Left renal pelvis (tissue), 4 donors: ENCODE measurements at places on chromosomes 13 and 19.
A peak's percentile ranks its signal among the peaks of the same experiment; 100 is the strongest.

GRCh38 chr19:51552996-51553725 lies 17.9 kb upstream of the ZNF175 start:
- DNase-seq: peak; percentile 61

DNA sequence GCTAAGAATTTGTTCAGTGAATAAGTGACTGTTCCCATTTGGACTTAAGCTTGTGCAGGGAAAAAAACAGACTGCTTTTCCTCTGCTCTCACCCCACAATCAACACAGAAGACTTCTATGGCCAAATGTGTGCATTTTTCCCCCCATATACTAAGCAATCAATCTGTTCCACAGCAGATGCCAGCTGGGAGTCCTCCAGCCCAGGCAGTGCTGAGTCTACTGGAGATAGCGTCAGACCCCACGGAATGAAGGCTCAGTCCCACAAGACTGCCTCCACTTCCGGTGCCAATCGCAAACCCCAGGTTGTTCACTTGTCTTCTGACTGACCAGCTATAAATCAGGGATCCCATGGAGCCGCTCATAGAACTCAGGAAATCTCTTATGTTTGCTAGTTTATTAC lies 69.5 kb upstream of the ANKRD10 start:
- no peak for DNase-seq

DNA sequence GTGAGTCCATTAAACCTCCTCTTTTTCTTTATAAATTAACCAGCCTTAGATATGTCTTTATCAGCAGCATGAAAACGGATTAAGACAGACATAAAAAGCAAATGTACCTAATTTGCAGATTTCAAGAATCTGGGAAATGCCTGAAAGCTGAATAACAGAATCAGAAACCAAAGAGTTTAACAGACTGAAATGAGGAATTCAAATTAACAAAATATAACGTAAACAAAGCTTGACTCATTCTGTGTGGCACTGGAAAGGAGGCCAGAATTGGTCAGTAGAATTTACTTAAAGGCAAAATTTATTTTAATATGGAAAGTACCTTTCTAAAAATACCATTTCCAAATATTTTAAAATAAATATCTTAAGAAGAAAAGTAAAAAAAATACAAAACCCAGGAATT lies 540.6 kb upstream of the HTR2A start:
- DNase-seq: no peak

DNA sequence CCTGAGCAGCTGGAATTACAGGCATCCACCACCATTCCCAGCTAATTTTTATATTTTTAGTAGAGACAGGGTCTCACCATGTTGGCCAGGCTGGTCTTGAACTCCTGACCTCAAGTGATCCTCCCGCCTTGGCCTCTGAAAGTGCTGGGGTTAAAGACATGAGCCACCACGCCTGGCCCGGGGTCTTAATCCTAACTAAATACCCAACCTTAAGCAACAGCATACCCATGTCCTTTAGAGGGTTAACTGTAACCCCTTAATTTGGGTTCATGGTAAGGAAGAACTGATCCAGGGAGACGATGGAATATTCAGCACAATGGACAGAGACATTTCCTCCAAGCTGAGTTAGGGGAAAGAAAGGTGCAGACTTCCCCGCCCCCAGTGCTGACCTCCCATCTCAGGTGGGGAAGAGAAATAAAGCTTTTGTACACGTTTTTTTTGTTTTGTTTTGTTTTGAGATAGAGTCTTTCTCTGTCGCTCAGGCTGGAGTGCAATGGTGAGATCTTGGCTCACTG lies 8.7 kb upstream of the GALP start:
- no peak for DNase-seq

GRCh38 chr19:31214997-31215396 lies 134.2 kb downstream of the TSHZ3 start:
- DNase-seq: no peak

DNA sequence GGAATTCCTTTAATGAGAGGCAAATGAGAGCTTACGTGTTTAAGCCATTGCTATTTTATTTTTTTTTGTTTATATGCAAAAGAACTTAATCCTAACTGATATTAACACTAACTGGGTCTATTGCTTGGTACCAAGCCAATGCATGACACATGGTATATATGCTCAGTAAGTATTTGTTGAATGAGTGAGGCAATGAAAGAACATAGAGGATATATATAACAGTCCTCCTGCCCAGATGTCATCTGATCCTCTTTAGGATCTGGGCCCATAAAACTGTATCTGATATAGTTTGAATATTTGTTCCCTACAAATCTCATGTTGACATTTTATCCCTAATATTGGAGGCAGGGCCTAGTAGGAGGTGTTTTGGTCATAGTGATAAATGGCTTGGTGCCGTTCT lies 13.0 kb upstream of the ALOX5AP start:
- DNase-seq: no peak

- peak; percentile 18 for DNase-seq
Observed at GRCh38 chr13:36998624-36999041, 507 bp downstream of the ALG5 start.

- DNase-seq: no peak
Observed at GRCh38 chr13:30735025-30735871, at the start of gene ALOX5AP. TSS of gene ALOX5AP (plus strand) at chr13:30735543. CDS start at chr13:30735606, 63 bp downstream.

GRCh38 chr19:31517224-31518180 lies 168.3 kb upstream of the TSHZ3 start:
- DNase-seq: no peak
